ENCODE measurements at places on chromosomes 6 and 20.

DNA sequence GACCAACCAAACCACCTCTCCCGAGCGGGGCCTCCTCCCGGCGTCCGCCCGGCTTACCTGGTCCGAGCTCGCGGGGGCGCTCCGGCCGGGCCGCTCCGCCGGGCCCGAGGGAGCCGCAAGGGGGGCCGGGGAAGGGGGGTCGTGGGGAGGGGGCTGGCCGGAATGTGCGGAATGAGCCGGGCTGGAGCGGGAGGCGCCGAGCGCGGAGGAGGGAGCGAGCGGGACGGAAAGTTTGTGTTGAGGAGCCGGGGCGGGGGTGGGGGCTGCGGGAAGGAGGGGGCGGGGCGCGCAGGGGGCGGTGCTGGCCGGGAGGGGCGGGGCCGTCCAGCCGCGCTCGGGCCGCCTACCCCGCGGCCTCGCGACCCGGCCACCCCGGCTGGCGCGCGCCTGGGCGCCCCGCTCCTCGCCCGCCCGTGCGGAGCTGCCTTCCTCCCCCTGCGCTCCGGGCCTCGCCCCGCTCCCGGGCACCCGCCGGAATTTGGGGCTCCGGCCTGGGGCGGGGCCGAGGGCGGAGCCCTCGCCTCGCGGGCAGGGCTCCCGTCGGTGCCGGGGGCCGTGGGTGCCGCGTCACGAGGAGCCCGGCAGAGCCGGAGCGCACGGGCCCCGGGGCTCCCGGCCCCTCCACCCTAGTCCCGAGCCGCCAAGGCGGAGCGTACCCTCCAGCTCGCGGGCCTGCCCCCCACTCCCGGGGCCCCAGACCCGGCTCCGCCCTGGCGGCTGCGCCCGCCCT is at the start of gene TEAD3:
TSS of gene TEAD3 (minus strand) at position 239 of the 730 bp plus-strand sequence.
- peak; percentile 37 for DNase-seq

GRCh38 chr6:31737991-31738979 is 1.5 kb upstream of the MSH5 start:
- DNase-seq: peak; percentile 82

DNA sequence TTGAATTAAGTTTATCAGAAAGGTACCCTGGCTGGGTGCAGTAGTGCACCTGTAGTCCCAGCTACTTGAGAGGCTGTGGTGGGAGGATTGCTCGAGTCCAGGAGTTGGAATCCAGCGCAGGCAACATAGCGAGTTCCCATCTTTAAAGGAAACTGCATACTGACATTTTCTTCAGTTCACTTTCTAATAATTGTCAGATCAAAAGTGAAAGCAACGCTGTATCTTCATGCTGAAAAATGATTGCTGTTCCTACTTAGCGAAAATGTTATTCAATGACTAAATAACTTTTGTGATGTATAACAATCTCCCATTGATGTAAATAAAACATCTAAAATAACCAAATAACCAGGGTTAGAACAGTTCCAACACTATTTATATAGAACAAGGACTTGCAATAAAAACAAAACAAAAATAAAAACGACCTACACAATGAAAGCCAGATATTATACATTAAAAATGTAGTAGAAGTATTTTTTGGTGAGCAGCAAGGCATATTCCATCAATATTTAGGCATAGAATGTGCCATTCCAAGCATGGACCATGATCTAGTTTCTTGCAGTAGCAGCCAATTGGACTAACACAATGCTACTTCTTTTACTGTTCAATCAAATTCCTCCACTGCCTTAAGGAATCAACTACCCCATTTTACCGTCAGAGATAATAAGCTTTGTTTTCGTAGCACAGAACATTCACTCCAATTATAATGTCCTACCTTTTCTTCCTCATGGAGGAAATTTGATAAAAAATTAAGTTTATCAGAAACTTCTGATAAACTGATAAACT is 1.5 kb downstream of the LATS1 start:
- no peak for DNase-seq

DNA sequence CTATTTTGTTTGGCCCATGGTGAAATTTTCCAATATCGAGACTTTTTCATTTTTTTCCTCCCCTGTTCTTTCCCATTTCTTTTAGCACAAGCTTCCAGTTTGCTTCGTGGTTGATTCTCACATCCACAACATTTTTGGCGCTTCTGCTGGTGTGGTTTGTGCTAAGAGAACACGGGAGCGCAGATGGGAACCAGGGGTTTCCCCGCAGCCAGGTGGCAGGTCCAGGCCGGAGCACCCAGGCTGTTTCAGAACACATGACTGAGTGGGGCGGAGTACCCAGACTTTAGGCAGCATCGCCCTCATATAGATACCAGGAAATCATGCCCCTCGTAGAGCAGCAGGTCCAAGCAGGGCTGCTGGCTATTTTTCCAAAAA is 58.0 kb downstream of the SYTL3 start:
- DNase-seq: no peak

- DNase-seq: no peak
Observed at GRCh38 chr6:21713481-21713880, 119.9 kb downstream of the SOX4 start.

GRCh38 chr6:41555326-41556300 is 9.4 kb downstream of the FOXP4 start:
- no peak for DNase-seq

DNA sequence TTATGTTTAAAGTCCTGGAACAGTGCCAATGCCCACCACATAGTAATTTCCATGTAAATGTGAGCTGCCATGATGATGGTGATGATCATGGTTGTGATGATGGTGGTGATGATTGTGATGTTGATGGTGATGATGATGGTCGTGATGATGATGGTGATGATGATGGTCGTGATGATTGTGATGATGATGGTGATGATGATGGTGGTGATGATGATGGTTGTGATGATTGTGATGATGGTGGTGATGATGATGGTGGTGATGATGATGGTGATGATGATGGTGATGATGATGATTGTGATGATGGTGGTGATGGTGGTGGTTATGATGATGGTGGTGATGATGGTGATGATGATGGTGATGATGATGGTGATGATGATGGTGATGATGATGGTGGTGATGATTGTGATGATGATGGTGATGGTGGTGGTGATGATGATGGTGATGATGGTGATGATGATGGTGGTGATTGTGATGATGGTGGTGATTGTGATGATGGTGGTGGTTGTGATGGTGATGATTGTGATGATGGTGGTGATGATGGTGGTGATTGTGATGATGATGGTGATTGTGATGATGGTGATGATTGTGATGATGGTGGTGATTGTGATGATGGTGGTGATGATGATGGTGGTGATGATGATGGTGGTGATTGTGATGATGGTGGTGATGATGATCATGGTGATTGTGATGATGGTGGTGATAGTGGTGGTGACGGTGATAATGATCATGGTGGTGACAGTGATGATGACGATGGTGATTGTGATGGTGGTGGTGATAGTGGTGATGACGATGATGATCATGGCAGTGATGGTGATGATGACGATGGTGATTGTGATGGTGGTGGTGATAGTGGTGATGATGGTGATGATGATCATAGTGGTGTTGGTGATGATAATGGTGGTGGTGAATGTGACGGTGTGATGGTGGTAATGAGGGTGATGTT is 82.3 kb downstream of the PHACTR3 start:
- DNase-seq: no peak

GRCh38 chr6:9784786-9785185 is 630.1 kb downstream of the TFAP2A start:
- no peak for DNase-seq

DNA sequence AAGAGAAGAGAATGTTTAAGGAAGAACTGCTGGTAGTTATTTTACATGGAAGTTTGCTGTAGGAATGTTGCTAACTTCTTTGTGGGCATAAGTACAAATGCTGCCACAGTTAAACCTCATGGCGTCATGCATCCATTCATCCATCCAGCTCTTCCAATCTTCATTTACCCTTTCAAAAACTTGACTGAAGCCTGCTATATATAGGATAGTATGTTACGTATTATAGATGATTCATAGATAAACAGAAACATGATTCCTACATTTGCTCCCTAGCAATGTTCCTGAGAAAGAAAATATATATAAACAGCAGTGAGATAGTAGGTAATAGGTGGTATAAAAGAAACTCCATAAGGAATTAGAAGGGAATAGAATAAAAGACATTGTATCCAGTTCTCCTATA is 93.7 kb downstream of the NDUFAF5 start:
- DNase-seq: no peak

All from CD4-positive, alpha-beta T cell treated with Interleukin-15 for 1 hour (primary cell).